ENCODE measurements at places on chromosomes 3 and 15.
A peak's percentile ranks its signal among the peaks of the same experiment; 100 is the strongest.

DNA sequence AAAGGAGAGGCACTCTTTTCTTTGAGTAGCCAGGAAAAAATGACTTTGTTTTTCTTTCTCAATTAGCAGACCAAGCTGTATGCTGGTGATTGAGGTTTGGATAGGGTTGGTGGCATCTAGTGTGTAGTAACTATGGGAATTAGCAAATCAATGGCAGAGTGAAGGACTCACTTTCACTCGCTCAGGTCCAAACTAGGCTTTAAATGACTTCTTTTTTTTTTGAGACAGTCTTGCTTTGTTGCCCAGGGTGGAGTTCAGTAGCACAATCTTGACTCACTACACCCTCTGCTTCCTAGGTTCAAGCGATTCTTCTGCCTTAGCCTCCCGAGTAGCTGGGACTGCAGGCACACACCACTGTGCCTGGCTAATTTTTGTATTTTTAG is 35.9 kb downstream of the PRKCI start:
- no peak for DNase-seq

DNA sequence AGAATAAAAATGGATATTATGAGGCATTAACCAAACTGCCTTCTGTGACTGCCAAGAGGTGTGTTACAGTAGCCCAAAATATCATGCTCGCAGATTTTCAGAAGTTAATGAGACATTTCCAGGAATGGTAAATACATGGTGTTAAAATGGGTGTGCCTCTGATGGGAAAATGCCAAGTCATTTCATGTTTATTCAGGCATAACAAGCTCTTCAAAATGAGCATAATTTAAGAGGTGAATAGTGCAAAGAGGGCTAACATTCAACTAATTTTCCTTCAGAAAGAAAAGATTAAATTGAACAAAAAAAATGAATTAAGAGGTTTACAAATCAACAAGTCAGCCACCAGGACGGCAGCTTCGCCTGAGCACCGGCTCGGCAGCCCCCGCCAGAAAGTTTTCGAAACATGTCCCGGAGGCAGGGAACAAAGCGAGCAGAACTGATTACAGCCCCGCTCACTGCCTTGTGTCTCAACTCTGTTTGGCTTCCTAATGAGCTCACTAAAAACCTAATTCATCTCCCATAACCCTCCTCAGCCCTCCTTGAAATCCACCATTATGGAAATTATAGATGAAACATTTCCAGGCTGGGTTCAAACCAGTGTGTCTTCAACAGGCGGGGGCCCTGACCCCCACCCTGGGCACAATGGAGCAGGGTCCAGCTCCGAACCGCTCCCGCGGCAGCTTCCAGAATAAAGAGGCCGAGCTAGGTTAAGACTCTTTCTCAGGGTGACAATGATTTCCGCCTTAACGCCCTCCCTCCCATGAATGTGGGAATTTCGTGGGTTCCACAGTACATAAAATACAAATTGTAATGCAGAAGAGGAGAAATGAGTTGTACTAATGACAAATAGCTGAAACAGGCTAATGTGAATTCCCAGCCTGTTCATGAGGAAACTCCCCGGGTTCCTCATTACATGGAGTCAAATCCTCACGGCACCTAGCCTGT is 43.9 kb downstream of the MEIS2 start:
- no peak for DNase-seq

DNA sequence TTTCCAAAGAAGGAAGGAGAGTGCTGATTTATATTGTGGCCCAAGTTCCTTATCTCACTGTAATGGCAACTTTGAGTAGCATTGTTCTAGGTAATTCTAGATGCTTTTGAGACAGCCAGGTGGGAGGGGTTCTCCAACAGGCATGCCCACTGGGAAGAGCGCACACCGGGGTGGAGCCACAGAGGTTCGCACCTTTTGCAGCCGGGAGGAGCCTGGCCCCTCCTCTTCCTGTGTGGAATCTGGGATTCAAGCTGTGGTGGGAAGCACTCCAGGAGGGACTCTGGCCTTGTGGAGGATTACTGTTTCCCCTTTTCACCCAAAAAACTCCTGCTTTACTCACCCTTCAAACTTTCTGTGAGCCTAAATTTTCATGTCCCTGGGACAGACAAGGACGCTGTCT is 53.1 kb downstream of the CFAP20DC start:
- no peak for DNase-seq

- DNase-seq, result no peak
Measured at GRCh38 chr3:10813425-10813824, 2.6 kb upstream of the SLC6A11 start.

GRCh38 chr3:62975566-62975965 is 100.3 kb upstream of the CADPS start:
- DNase-seq, result no peak

- no peak for DNase-seq
Measured at GRCh38 chr3:2770451-2770850, 339.7 kb downstream of the IL5RA start.

- no peak for DNase-seq
Measured at GRCh38 chr3:39127269-39127907, 19.9 kb downstream of the TTC21A start.

- DNase-seq, result no peak
Measured at GRCh38 chr3:32375596-32375930, 16.1 kb upstream of the CMTM7 start.

DNA sequence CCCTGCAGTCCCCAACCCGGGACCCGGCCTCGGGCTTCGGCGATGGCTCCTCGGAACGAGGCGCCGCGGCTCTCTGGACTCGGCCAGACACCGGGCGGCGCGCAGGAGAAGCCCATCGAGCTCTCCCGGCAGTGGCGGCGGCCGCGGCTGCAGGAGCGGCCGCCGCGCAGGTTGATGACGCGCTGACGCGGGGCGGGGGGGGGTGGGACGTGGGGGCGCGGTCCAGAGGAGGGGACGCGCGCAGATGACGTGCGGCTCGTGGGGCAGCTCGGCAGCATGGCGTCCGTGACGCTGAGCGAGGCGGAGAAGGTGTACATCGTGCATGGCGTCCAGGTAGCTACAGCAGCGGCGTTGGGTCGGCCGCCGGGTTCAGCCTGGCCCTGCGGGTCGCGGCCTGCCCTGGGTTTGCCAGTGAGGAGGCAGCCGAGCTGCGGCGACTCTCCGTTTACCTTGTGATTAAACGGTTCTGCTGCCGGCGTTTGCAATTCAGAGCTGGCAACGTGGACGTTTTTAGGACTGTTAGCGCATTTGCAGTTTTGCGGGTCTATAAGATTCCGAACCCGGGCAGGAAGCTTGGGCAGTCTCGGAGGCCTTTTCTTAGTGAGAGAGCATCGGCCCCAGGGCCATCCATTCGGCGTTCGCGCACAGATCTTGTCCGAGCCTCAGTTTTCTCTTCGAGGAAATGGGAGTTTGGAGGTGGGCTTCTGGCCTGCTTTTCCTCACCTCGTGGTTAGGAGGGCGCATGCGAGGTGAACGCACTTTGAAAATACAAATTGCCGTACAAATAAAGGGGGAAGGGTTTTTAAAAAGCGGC is at the start of the genes EXOSC7 and ZDHHC3:
Gene EXOSC7, plus strand, starts transcription at position 243 of the 814 bp plus-strand sequence. Its CDS starts 34 bp downstream, at position 277.
Gene ZDHHC3, minus strand, starts transcription at position 173 of the 814 bp plus-strand sequence. CDS start 16,738 bp downstream, outside the sequence.
- peak; percentile 88 for DNase-seq

DNA sequence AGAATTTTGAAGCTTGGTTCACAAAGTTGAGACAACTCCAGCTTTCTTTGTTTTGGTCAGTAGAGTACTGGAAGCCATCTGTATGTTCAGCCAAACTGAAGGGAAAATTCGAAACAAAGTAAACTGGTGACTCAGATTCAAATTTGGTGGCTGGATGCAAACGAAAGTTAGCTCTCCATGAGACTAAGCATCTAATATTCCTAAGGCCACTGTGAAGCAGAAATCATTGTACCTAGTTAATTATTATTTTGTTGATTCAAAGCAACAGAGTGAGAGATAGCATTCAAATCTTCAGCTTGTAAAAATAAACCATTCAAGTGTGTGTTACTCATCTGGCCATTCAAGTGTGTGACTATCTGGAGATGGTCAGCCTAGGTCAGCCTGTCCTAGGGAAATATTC is 42.1 kb downstream of the NR2F2 start:
- DNase-seq, result no peak

- no peak for DNase-seq
Measured at GRCh38 chr15:78050441-78050809, 27.1 kb downstream of the TBC1D2B start.

DNA sequence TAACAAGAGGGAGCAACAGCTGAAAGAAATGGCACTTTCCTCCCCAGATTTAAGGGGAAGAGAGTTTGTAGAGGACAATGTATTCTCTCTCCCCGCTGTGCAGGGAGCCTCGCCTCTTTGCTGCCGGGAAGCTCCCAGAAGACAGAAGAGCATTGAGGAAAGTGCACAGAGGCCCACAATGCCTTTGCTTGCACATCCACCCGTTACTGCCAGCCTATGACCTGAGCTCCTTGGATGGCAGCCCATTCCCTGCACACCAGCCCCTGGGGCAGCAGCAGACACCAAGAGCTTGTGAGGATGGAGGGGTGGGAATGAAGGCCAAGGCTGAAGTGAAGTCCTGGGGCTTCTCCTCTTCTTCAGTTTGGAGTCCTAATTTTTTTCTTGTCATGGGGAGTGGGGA is 67.0 kb downstream of the CLDN11 start:
- no peak for DNase-seq

DNA sequence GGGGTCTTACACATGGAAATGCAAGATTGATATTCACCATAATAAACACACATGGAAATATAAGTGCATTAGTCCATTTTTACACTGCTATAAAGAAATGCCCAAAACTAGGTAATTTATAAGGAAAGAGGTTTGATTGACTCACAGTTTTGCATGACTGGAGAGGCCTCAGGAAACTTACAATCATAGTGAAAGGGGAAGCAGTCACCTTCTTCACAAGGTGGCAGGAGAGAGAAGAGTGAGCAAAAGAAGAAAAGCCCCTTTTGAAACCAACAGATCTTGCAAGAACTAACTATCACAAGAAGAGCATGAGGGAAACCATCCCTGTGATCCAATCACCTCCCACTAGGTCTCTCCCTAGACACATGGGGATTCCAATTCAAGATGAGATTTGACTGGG is 111.7 kb upstream of the TP63 start:
- DNase-seq, result no peak

- no peak for DNase-seq
Measured at GRCh38 chr3:47888986-47889757, 86.2 kb downstream of the DHX30 start.

GRCh38 chr3:104132566-104133403 is 1233.9 kb upstream of the ALCAM start:
- no peak for DNase-seq
